ENCODE measurements at places on chromosomes 6 and 20.

DNA sequence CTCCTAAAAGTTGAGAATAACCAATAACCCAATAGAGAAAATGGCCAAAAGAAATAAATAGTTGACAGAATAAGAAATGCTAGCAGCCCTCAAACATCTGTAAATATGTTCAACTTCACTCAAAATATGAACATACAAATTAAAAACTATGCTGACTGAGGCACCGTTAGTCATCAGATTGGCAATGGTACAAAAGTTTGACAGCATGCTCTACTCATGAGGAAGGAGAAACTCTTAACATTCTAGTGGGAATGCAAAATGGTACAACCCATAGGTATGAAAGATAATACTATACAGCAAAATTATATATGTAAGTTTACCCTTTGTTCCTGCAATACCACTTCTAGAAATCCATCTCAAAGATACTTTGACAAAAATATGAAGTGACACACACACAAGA is 1.6 kb upstream of the ZSCAN12 start:
- no peak for DNase-seq

DNA sequence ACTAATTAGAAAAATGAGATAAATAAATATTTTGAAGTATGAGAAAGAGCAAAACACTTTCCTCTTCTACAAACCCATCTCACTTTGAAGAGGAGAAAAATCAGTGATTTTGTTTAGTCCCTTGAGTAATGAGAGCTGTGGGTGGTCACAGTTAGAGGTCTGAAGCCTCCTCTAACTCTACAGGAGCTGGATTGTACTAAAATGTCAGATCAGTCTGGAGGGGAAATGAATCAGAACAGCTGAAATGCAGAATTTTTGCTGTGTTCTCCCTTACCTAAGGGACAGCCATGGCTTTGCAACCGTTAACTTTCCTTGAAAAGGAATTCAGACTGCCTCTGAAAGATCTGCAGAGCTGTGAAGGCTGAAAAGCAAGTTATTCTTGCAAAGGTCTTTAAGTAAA is 11.4 kb upstream of the RFPL4B start:
- DNase-seq: no peak

- DNase-seq: no peak
These were observed 134.3 kb downstream of the PXDC1 start for GRCh38 chr6:3617192-3617631.

GRCh38 chr6:106510090-106510970 is 119.0 kb downstream of the RTN4IP1 start:
- peak; percentile 57 for DNase-seq

GRCh38 chr6:139249395-139249794 is 42.4 kb downstream of the TXLNB start:
- no peak for DNase-seq

DNA sequence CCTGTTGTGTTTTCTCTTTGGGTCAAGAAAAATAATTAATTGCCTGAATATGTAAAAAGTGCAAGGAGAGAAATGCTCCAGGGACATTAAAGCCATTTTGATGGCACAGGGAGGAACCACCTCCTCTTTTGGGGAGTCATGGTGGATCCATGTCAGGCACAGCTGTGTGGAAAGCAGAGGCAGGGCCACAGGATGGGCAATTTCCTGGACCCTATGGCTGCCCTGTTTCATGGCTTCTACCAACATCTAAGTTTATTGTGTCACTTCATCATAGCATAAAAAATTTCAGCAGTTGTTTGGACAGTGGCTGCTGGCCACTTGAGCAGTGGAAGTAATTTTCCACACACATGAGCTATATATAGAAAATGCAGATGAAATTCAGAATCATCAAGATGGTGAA is 238.2 kb downstream of the SYNE1 start:
- DNase-seq: peak; percentile 7

- no peak for DNase-seq
These were observed 121.9 kb downstream of the CFAP61 start for GRCh38 chr20:20174089-20174835.

GRCh38 chr6:137999815-138000214 is 107.4 kb downstream of the PERP start:
- no peak for DNase-seq

GRCh38 chr6:62367601-62368000 is 81.6 kb upstream of the KHDRBS2 start:
- DNase-seq: no peak

DNA sequence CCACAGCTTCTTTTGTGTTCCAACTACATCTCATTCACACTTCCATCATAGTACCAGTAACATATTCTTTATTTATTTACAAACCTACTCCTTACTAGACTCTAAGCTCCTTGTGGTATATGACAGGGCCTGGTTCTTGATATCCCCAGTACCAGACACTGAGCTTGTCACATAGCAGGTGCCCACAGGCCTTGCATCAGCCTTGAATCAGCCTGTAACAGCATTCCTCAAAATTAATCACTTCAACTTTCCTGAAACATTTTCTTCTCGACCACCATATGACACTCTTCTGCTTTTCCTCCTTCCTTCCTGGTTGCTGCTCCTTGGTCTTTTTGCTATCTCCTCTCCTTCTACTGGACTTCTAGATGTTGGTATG is 24.7 kb upstream of the SRPK1 start:
- DNase-seq: no peak

DNA sequence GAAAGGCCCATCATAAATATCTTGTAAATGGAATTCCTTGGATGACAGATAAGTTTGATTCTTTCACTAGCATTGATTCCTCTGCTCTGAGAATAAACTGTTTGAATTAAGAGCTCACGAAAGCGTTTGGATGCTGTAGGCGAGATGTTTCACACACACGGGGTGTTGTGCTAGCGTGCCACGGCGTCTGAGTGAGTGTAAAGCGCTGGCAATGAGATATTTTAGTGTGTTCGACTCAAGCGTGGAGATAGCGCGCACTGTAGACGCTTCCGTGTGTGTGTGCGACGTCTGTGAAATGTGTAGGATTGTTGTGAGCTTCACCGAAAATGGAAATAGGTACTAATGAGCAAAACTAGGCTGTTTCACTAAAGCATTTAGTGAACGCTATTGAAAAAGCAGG is 29.4 kb upstream of the ADRM1 start:
- no peak for DNase-seq

DNA sequence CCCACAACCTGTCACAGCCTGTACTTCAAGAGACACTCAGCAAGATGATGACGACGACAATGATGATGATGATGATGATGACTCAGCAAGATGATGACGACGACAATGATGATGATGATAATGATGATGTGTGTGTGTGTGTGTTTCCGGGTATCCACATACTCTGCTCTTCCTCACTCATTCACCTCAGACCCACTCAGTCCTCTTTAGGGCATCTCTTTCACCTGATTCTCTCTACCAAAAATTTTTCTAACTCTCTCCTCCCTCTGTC is 1.2 kb upstream of the EIF6 start:
- DNase-seq: no peak

GRCh38 chr6:99145738-99146137 is 198.0 kb upstream of the FBXL4 start:
- DNase-seq: no peak

GRCh38 chr6:25359191-25359861 is 80.2 kb downstream of the CARMIL1 start:
- DNase-seq: peak; percentile 3

DNA sequence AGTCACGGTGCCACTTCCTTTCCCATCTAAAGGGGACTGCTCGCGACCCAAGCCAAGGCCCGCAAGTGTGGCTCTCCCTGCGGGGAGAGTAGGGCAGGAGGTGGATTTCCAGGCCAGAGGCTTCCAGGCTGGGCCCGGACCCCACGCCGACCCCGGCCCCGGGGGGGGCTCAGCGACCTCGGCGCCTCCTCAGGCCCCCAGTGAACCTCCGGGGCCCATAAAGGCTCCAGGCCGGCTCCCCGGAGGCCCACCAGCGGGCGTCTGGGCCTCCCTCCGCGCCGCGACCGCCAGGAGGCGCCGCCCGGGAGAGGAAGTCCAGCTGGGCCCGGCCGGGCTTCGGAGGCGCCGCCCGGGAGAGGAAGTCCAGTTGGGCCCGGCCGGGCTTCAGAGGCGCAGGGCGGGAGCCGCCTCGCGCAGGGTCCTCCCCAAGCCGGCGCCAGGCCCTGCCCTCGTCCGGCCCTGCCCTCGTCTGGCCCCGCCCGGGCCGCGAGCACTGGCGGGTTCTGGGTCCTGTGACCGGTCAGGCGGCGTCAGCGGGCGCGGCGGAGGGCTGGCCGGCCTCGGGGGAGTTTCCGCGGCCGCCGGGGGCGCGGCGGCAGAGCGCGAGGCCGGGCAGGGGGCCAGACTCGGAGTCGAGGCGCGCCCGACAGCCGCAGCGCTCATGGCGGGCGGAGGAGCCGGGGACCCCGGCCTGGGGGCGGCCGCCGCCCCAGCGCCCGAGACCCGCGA is at the start of gene RAB32:
Gene RAB32 (plus strand): TSS at position 623 of the 729 bp plus-strand sequence. CDS start 39 bp downstream, at position 662.
- peak; percentile 95 for DNase-seq

- DNase-seq: no peak
These were observed 52.6 kb downstream of the BMP5 start for GRCh38 chr6:55822815-55823214.

GRCh38 chr6:37860226-37860839 is 40.8 kb downstream of the ZFAND3 start:
- DNase-seq: peak; percentile 64

DNA sequence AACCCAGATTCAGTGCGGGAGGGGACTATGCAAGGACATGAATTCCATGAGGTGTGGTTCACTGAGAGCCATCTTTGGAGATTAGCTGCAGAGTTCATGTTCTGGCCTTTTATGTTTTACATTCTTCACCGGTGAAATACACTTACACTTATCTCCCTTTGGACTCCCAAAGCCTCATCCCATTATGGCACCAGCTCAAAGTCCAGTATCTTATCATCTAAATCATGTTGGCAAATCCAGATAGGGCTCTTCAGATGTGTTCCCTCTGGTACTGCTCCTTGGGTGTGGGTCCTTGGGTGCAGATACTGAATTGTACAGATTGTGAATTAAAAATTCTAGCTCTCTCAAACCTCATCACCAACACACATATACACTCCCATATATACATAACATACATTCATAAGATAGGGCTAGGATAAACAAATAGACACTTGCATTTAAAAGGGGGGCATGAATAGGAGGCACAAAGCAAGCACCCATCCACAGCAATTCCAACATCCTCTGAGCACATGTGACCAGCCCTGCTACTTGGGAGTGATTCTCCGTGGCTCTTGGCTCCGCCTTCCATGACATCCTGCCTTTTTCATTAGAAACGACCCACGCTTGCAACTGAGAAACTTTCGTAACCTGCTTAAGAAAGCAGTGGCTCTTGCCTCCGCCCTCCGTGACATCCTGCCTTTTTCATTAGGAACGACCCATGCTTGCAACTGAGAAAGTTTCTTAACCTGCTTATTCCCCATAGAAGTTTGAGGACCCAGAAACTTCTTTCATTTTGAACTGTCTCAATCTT is 53.6 kb upstream of the LRRC1 start:
- no peak for DNase-seq

GRCh38 chr6:124991764-124992295 is 29.6 kb downstream of the RNF217 start:
- no peak for DNase-seq

GRCh38 chr6:17705778-17706579 is 746 bp downstream of the NUP153 start:
- peak; percentile 85 for DNase-seq

DNA sequence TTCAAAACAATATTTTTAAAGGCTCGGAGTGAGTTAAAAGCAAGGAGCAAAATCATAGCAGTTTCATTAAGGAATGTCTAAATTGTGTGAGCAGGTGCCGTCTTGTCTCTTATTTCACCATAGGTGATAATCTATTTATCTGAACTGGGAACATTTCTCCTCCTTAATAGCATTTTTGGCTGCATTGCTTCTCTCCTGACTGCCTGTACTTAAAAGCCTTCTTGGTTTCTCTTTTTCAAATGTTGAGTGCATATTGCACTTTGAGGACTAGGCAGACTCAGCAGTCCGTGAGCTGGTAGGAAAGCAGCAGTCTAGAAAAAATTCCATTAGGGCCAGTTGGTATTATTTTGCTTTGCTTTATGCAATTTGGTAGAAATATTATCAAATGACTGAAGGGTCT is 645.9 kb downstream of the GRIK2 start:
- DNase-seq: no peak

- DNase-seq: no peak
These were observed 123.4 kb downstream of the PKHD1 start for GRCh38 chr6:51963980-51964379.

DNA sequence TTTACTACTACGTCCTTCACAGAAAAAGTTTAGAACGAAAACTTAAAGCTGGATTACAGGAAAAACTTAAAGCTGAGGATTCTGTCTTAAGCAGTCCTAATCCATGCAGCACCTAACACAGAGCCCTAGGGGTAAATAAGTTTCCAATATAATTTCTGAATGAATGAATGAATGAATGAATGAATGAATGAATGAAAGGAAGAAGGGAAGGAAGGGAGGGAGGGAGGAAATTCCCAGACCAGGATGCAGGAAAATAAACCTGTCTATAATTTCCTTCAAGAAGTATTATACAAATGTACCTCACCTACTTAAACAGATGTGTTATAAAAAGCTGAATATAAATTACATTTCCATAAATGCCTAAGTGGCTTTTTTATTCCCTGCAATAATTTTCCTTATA is 83.4 kb downstream of the RNGTT start:
- no peak for DNase-seq

- DNase-seq: no peak
These were observed 66.6 kb downstream of the NHLRC1 start for GRCh38 chr6:18055714-18056382.

DNA sequence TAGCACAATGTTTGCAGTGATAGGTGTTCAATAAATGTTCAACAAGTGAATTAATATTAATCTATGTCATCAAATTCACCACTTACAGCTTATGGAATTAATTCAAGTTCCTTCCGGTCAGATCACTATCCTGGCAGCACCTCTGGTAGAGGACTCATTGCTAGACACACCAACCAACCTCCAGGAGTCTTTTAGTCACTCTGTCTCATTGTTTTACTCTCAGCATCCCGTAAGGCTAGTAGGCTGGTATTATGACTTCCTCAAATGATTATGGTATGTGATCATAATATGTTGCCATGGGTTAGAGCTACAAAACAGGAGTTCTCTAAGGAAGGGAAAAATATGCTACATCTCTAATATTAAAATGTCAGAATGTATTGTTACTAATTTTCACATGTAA is 21.7 kb upstream of the MMS22L start:
- DNase-seq: no peak

- no peak for DNase-seq
These were observed 32.5 kb upstream of the RPS6KA2 start for GRCh38 chr6:166659581-166659980.

GRCh38 chr6:109508166-109508860 is 25.3 kb upstream of the ZBTB24 start:
- DNase-seq: no peak

- no peak for DNase-seq
These were observed 194.9 kb downstream of the SCP2D1 start for GRCh38 chr20:19008497-19008896.

DNA sequence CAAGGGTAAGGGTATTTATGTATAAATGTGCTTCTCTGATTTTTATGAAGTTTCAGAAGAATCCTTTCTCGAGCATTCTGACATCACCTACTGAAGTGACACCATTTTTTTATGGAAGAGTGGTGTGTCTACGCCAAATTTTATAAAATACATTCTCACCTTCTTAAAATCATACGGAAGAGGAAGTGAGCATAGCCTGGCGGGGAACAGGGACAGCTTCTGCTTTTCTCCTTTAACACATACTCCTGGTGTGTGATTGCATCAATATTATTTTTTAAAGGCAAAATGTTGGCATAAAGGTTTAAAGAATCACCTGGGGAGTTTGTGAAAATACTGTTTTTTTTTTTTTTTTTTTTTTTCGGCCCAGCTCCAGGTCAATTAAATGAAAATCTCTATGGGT is 733.6 kb upstream of the MAN1A1 start:
- DNase-seq: no peak
